ENCODE measurements at places on chromosomes 6 and 20.
A peak's percentile ranks its signal among the peaks of the same experiment; 100 is the strongest.

- no peak for DNase-seq
These were observed 21.5 kb downstream of the TPBG start for GRCh38 chr6:82385102-82385501.

GRCh38 chr20:58980711-58981627 is at the start of gene NELFCD:
TSS of gene NELFCD (plus strand) at chr20:58981256. CDS start at chr20:58981310, 54 bp downstream.
- peak; percentile 90 for DNase-seq

DNA sequence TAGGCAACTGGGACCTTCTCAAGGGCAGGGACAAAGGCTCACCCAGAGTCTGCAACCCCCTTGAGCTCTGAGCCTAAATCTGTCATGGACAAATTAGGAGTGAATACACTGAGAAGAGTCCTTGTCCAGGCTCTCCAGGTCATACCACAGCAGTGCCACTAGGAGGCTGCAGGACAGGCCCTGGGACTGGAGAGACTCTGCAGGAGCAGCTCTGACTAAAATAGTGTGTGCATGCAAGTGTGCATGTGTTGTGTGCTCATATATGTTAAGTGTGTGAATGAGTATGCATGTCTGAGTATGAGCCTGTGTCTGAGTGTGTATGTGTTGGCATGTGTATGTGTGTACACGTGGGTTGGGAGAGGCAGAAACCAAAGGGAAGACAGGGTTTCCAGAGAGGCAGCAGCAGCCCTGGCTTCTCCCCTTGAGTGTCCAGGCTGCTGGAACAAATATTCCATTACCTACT is 27.1 kb downstream of the MRPL14 start:
- DNase-seq, result peak; percentile 12

- DNase-seq, result no peak
These were observed 26.2 kb downstream of the CASS4 start for GRCh38 chr20:56438284-56438683.

GRCh38 chr20:5630071-5630470 is 120.1 kb upstream of the SHLD1 start:
- no peak for DNase-seq

GRCh38 chr20:38498909-38499308 is 26.3 kb downstream of the RALGAPB start:
- DNase-seq, result no peak

- DNase-seq, result no peak
These were observed 29.7 kb upstream of the GATA5 start for GRCh38 chr20:62505337-62506045.

DNA sequence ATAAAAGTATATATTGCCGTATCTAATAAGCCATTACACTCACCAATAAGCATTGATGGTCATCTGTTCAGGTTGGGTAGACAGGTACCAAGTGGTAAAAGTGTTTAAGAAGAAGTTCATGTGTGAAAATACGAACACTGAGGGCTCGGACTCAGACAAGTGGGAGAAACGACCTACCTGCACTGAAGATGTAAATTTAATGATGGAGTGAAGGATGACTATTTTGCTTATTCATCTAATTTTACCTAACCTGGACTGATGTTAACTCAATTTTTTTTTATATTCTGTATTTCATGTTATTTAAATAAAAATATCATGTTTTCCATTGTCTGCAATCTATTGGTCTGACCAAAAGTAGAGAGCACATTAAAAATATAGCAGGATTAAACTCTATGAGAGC is 469.1 kb upstream of the BTBD3 start:
- no peak for DNase-seq

GRCh38 chr6:39444479-39445019 is 122.0 kb upstream of the KCNK16 start:
- DNase-seq, result no peak

DNA sequence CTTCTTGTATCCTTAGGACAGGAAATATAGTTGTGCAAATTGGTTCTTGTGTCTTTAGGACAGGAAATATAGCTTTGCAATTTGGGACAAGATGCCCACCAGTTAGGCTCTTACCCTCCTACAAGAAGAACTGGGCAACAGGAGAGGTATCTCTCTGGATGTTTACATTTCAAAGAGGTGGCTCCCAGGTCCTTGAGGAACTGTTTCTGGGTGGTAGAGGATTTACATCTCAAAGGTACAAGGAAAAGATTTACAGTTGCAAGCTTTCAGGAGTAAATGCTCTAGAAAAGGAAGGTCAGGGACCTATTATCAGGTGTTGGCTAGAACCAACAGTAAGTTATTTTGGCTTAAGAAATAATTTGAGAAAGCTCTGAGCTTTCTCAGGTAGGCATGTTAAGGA is 19.2 kb downstream of the RNF182 start:
- DNase-seq, result no peak

DNA sequence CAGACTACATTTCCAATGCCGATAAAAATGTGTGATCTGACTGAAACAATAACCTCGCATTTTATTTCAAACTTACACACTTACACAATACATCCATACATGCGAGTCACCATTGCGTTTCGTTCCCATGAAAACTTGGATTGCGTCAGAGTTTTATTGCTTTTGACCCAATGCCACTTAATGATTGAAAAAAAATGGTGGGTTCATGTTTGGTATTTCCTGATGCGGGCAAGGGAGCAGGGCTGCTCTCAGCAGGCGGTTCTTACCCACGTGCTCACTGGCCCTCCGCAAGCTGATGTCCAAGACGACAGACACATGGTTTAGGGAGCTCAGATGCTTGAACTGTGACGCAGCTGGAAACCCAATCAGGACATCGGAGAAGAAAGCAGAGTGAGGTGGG is 281.0 kb upstream of the SULF2 start:
- no peak for DNase-seq

DNA sequence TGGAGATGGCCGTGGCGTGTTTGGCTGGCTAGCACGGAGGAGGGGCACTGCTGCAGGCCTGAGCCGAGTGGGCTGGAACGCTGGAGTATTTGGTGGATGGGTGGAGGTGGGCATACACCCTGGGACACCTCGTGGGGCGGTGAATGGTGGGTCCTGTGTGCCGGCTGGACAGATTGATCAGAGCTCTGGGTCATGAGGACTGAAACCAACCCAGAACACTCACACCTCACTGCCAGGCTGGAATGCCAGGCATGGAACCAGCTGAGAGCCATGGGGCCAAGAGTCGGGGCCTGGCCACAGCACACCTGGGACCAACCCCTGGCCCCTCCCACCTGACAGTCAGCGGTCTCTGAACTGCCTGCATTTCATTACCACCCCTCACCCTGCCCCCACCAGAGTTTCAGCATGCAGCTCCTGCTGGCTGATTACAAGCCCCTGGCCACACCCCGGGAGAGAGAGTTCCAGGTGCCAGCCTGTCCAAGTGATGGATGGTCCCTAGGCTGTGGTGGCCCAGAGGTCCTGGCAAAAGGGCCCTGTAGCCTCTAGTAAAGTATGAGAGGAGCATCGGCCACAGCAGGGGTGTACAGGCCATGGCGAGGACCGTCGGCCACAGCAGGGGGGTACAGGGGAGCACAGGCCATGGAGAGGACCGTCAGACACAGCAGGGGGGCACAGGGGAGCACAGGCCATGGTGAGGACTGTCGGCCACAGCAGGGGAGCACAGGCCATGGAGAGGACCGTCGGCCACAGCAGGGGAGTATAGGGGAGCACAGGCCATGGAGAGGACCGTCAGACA is 3.3 kb downstream of the NPBWR2 start:
- DNase-seq, result no peak

DNA sequence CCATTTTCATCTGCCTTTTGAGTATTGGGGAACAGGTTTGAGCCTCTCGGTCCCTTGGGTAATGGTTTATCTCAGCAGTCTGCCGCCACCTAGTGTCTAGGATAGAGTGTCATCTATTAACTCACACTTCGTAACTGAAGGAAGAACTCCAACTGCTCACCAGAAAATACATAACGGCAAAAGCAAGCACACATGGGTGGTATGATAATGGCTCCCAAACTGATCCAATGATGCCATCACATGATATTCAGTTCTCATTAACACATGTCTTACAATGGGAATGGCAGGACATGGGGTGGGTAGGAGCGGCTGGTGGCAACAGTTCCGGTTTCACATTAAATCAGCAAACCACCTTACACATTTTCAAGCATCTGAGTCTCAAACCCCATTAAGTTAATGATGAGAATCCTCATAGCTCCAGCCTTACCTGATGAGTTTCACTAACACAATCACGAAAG is 110.7 kb upstream of the PHACTR1 start:
- DNase-seq, result peak; percentile 37

- no peak for DNase-seq
These were observed 21.9 kb upstream of the ZSCAN9 start for GRCh38 chr6:28203201-28203600.

- DNase-seq, result no peak
These were observed 60.7 kb downstream of the SYNJ2 start for GRCh38 chr6:158042245-158042798.

- no peak for DNase-seq
These were observed 565 bp downstream of the QKI start for GRCh38 chr6:163414946-163415619.

DNA sequence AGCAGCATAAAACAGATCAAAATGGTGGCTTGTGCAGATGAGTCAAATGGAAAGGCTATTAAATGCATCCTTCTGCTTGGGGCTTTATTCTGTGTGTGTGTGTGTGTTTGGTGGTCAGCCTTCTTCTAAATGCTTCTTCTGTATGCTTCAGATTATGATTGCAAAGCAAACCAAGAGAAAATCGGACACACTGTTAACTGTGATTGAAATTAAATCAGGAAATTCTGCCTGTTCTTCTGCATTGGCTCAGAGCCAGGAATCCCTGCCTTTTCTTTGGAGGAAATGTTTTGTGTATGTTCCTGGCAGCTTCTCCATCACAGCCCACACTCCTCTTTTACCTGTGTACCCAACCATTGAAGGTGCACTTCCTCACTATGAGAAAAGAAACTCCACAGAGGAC is 22.3 kb upstream of the PDE10A start:
- DNase-seq, result no peak

DNA sequence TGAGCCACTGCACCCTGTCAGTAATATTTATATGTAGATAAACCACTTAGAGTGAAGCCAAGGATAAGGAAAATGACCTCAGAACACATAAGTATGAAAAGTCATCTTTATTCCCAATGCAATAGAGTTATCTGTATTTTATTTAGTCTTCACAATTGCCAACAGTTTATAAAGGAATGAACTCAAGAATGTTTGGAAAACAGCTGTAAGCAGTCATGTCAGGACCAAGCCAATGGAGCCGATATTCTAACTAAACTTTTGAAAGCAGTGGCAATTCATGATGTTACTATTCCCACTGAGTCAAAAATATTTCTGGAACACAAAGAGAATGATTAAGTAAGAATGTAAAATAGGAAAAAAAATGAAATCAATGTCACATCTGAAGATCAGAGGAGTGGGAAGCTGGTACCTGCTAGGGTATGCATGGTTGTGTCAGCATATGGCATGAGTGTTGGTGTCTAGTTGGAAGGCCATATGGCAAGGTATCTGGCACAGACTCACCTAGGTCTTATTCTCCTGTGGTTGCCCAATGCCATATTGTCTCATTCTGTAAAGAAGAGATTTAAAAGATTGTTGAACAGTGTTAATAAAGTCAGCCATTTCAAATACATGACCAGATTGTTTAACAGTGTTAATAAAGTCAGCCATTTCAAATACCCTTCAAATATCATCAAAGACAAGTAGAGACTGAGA is 118.2 kb downstream of the ADAT2 start:
- DNase-seq, result no peak

DNA sequence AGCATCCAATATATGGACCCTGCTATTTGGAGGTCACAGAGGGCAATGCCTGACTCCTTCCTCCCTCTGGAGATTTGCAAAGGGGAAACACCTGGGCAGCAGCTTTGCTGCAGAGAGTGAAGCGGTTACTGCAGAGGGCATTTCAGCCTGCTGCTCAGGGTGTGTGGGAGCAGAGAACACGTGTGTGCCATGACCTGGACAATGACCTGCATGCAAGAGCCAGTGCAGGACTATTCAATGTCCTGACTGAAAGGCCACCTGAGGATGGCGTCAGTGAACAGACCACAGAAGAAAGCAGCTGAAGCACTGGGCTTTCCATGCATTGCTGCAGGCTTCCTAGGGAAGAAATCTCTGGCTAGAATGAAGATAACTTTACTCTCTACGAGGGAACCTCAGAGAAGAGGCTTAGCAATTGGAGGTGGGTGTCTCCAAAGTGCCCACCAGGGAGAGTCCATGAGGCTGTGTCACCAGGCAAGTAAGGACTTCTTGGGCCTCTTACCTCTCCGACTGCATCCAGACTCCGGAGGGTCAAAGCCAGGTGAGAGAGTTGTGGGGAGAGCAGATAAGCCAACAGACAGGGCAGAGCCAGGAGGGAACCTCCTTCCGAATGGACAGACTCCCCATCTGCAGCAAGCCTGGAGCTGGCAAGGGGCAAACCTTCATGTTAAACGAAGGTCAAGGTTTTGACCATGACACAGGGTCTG is 52.9 kb upstream of the PMEPA1 start:
- no peak for DNase-seq

GRCh38 chr6:111780393-111780792 is 92.9 kb downstream of the FYN start:
- DNase-seq, result no peak

DNA sequence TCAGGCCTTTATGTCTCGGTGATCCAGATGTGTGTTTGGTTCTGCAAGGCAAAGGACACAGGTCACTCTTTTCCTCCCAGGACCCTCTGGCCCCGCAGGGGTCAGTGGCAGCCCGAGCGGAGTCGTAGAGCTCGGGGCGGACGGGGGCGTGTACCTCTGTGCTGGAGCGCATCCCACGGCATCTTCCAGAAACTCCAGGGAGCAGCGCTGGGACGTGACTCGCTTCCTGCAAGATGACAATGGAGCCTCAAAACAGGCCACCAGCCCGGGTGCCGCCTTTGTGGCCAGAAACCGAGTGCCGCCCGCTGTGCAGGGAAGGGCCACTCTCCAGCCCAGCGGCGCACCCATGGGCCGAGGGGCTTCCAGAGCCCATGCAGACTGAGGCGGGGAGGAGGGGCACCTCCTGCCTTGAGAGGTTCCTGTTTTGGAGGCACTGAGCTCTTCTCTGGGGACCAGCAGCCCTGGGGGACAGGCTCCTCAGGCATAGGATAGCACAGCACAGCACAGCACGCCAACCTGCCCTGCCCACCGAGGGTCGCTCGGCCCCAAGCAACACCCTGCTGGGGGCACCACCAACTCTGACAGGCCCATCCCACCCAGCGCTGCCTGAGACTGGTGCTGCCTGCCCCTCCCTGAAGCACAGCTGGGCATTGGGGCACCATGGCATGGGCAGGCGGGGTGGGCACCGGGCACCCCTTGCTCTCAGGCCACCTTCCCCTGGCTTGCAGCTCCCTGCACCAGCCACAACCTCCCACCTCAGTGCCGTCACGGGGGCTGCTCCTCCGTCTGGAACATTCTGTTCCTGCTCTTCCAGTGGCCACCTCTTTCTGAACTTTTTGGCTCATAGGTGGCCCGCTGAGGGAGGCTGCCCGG is 9.7 kb downstream of the RPS21 start:
- DNase-seq, result no peak

Measured in CD4-positive, alpha-beta T cell treated with Interleukin-1 beta for 1 hour (primary cell).